ENCODE measurements at places on chromosomes 7 and 10.

DNA sequence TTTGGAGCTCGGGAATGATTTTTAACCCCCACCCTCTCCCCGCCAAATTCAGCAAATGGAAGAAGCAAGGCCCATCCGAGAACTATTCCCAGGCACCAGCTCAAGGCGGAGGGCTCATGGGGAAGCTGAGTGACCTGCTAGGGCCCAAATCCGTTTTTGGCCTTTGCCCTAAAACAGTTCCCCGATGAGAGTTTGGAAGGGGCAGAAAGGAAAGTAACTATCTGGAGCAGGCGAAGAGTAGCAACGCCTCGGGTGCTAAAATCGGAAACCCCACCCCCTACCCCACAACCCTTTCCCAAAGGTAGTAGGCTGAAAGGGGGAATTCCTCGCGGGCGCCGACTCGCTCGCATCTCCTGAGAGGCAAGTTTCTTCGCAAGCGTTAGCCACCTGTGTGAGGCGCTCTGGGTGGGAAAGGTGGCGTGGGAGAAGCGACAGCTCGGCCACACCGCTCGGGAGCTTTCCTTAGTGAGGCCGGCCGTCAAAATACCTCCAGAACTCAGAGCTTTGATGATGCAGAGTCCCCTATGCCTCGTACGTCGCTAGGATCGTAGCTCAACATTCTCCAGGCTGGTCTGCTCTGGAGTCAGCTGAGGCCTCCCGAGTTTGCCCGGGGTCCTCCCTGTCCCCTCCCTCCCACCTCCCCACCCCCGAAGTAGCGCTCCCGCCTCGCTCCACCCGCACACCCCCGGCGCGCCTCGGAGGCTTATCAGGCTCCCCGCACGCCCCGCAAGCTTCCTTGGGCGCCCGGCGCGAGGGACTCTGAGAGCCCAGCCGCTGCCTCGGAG lies 642 bp upstream of the PRKG1 start:
- DNase-seq, result peak; percentile 6

- no peak for DNase-seq
Observed at GRCh38 chr10:21751341-21752310, 217.6 kb downstream of the MLLT10 start.

- no peak for DNase-seq
Observed at GRCh38 chr10:124550293-124551034, 88.8 kb downstream of the LHPP start.

GRCh38 chr7:3991731-3992231 lies 690.3 kb upstream of the FOXK1 start:
- no peak for DNase-seq

DNA sequence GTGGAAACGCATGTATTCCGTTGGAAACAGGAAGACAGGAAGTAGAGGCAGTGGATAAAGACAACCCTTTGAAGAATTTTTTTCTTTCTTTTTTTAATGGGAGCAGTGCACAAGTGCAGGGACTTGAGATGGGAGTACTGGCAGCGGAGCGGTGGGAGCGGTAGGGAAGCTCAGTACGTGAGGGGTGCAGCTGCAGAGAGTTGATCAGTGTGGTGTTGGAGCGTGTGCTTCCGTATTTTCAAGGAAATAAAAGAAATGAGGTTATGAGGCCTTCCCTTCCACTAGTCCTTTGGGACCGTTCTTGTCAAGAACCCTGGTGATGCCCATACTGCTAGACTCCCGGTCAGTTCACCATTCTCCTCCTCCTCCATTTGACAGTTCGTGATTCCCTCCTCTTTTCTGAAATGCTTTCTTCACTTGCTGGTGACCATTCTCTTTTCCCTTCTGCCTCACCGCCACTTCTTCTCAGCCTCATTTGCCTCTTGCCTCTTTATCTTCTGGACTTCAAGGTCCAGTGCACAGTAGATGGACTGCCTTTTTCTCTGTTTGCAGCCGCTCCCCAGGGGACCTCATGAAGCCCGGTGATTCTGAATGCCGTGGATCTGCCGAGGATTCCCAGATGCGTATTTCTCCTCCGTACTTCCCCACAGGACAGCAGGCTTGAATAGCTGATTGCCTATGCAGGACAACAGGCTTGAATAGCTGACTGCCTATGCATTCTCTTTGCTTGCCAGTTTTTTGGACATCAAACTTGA lies 39.1 kb upstream of the TMEM236 start:
- no peak for DNase-seq

DNA sequence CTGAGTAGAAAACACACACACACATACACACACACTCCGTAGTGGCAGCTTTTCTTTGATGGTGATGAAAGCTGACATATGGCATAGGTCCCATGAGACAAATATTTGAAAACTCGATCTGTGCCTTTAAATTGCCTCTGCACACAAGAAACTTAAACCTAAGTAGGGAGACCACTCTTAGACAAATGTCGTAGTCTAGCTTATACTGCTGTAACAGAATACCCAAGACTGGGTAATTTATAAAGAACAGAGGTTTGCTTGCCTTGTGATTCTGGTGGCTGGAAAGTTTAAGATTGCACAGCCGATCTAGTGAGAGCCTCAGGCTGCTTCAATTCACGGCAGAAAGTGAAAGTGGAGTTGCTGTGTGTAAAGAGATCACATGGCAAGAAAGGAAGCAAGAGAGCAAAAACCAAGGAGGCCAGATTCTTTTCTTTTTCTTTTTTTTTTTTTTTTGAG lies 489.4 kb upstream of the SORCS1 start:
- no peak for DNase-seq

DNA sequence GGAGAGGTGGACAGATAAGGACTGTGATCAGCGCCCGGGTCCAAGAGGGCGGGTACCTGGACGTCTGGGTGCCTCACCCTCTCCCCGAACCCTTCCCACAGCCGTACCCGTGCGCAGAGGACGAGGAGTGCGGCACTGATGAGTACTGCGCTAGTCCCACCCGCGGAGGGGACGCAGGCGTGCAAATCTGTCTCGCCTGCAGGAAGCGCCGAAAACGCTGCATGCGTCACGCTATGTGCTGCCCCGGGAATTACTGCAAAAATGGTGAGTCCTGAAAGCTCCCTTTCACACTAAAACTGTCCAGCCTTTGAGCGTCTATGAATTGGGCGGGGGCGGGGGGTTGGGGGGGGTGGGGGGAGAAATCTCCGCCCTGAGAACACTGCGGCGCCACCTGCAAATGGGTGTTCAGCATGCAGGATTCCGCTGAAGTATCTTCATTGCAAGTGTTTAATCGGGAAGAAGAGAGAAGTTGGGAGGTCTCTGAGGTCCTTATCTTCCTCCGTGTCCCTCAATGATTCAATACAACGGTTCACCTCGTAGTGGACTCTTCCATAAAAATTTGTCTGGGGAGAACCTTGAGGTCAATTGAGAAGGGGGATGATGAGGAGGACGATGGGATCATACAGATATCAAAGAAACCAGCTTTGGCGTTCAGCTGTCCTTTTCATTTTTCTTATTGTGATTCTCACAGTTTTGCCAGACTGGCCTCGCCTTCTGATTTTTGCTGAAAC lies 906 bp downstream of the DKK1 start:
- no peak for DNase-seq

DNA sequence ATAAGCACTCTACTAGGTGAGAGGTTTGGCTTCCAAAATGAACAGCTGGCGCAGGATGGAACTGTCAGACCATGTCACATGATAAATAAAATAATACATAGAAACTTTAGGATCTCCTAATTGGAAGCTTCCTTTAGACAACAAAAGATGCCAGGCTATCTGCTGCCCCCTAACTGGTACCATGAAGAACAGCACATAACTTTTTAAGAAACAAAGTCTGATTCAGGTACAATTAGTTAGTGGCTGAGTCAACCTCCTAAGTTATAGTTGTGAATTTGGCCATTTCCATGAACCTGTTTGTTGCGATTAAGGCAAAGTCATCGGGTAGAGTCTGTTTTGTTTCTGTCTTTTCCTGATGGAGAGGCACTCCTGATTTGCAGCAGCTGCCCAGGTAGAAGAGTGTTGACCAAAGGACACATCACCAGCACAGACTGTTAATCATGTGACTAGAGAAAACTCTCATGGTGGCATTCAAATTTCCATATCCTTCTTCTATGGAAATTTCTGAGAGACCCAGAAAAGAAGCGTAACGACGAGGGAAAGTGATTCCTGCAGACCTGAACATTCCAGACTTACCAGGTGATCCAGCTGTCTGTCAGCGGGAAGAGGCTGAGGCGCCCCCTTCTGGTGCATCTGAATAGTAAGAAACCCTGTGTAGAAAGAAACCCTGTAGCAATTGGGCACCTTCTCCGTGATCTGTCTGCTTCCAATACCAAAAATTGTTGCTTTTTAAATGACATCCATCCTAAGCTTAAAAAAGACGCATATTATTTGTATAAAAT lies 8.6 kb upstream of the INHBA start:
- no peak for DNase-seq

DNA sequence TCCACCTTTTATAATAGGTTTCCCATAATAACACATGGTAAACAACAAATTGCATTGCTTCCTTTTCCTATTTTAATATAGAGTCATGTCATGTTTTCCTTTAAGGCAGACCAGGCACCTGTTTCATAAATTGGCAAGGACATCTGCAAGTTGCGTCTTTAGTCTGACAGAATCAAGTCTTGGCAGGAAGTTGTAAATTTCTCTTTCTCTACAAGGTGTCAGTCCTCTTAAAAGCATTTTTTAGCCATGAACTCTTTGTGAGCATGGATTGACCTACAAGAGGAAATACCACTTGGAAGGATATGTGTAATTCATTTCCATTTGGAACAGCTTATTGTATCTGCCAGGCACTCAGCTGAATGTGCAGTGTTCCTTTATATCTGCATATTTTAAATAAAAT lies 176.8 kb downstream of the PRKG1 start:
- DNase-seq, result no peak

GRCh38 chr7:129843365-129843898 lies 109.3 kb downstream of the UBE2H start:
- no peak for DNase-seq

DNA sequence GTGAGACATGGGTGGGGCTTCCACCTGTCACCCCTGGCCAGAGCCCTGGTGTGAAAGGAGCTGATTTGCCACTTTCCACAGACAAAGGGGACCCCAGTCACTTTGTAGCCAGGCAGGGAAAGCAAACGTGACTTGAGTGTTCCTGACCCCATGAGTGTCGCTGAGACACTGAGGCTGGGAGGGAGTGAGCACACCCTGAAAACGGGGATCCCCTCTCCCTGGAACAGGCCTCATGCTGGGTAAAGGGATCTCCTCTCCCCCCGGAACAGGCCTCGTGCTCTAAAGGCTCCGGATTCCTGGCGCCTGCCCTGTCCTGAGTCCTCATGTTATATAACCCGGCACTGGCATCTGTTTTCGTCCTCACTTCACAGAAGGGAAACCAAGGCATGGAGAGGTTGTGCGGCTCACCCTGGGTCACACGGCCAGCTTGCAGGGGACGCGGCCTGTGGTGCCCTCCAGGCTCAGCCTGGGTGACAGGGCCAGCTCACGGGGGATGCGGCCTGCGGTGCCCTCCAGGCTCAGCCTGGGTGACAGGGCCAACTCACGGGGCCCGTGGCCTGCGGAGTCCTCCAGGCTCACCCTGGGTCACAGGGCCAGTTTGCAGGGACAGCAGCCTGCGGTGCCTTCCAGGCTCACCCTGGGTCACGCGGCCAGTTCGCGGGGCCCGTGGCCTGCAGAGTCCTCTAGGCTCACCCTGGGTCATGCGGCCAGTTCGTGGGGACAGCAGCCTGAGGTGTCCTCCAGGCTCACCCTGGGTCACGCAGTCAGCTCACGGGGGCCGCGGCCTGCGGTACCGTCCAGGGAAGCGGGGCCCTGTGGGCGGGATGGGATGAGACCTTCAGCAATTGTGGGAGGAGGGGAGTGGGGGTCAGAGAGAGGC lies 104.7 kb downstream of the PDGFA start:
- DNase-seq, result no peak

DNA sequence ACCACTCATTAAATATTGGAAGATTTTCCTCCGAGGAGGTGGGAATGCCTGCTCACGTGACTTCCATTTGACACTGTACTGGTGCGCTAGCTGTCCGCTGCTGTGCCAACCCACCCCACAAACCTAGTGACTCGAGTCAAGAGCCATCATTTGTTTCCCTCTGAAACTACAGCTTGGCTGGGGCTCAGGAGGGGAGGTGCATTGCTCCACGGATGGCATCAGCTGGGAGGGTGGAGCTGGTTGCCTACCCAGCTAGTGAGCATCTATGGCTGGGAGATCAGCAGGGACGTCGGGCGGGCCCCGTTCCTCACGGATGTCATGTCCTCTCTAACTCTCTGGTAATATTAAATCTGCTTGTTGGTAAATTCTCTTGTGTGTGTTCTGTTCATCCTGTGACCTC lies 9.5 kb upstream of the FOXL3 start:
- DNase-seq, result no peak

DNA sequence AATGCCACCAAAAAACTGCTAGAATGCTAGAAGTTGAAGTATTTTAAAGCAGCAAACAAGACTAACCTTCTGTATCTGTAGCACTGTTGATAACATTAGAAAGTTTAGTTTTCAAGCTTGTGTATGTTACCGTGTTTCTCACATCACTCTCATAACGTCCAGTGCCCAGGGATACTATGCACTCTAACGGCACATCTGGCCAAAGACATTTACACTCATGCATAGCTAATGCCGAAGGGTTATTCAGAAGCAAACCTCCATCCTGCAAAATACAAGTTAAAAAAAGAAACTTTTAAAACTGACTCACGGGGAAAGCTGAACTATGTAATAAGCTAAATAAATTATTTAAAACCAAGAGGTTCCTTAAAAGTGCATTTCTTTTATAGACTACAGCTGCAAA lies 22.9 kb upstream of the NRCAM start:
- no peak for DNase-seq

DNA sequence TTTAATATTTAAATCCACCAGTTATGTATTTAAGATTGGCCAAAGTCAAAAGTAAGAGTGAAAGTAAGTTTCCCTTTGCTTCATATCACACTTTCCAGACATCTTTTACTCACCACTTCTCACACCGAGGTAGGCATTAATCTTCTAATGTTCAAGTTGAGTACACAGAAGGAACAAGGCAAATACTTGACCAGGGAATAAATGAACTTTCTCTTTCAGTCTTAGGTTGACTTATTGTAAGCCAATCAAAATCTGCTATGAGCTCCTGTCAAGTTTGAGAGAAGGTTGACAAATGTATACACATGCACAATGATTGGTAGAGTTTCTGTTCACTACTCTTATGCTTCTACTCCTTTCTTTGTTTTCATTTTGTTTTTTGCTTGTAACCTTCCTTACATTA lies 842.5 kb downstream of the REEP3 start:
- no peak for DNase-seq
